ENCODE measurements at places on chromosomes 5 and 9. TPM values are rescaled to one million over a fixed set of nuclear protein-coding genes. Genes with fewer than 3 reads are reported as not detected.

The TAF11L2 gene
- not detected for total RNA-seq

The PRDM9 gene
- not detected for total RNA-seq

The FGD3 gene
- not detected for total RNA-seq

The EGR1 gene
- total RNA-seq: 2.9 TPM

The FGF10 gene
- 0.79 TPM for total RNA-seq

The SLIT3 gene
- total RNA-seq: 0.95 TPM

The PCDHB5 gene
- total RNA-seq: 3.3 TPM

The ARL10 gene
- 11.3 TPM for total RNA-seq

The FASTKD3 gene
- total RNA-seq: 9.0 TPM

The DDX4 gene
- not detected for total RNA-seq

The CMYA5 gene
- 5.9 TPM for total RNA-seq

The GGTA1 gene
- total RNA-seq: under 0.01 TPM

The CMBL gene
- 23.1 TPM for total RNA-seq

The ALG2 gene
- 30.3 TPM for total RNA-seq

The SAXO1 gene
- 0.09 TPM for total RNA-seq

The BSPRY gene
- total RNA-seq: not detected

The SHLD3 gene
- 1.9 TPM for total RNA-seq

The PCDHGB3 gene
- total RNA-seq: 5.1 TPM

The CCDC152 gene
- 0.09 TPM for total RNA-seq

The NUDT12 gene
- total RNA-seq: 8.5 TPM

The MARCOL gene
- total RNA-seq: not detected

The BBLN gene
- 21.6 TPM for total RNA-seq

The BHMT gene
- not detected for total RNA-seq

The ATOSB gene
- 19.5 TPM for total RNA-seq

The GRIA1 gene
- total RNA-seq: 0.16 TPM

The ENTREP1 gene
- total RNA-seq: under 0.01 TPM

The FBXO38 gene
- total RNA-seq: 54.4 TPM

The KIF12 gene
- not detected for total RNA-seq

The IL17B gene
- total RNA-seq: not detected

The XPA gene
- total RNA-seq: 10.9 TPM

The IFNA13 gene
- total RNA-seq: not detected

The PPP3R2 gene
- 0.09 TPM for total RNA-seq

The SVEP1 gene
- total RNA-seq: 62.5 TPM

The PFN3 gene
- total RNA-seq: not detected

The FAM221B gene
- not detected for total RNA-seq

The IL4 gene
- not detected for total RNA-seq

All from bronchial smooth muscle cell (primary cell).